Activated gamma-delta T cell treated with anti-CD3 and anti-CD28 coated beads, Interleukin-2, amount 50 U/mL, for 16 hours (primary cell): ENCODE measurements at places on chromosomes 16 and 17.

GRCh38 chr16:21301168-21301894 lies 23.2 kb upstream of the CRYM start:
- no peak for DNase-seq

DNA sequence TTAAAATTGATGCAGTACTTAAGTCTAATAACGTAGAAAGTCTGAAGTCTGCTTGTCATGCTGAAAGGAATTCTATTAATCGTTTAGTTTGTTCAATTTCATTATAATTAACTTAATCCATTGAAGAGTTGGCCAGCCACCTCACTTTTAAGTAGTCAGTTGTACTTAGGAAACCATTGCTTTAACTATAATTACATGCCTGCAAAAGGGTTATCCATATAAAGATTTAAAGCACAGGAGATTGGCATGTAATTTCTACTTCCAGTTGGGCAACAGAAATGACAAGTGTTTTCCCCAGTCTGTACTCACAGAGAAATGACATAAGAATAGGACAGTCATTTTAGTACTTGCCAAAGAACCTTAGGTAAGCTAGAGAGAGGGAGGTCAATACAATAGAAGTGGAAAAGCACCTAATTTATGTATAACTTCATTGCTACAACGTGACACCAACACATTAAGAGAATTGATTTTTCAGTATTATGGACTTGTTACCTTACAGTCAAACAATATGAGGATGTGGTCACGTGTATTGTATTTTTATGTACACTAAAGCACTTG lies 3.7 kb upstream of the USP32 start:
- no peak for DNase-seq

DNA sequence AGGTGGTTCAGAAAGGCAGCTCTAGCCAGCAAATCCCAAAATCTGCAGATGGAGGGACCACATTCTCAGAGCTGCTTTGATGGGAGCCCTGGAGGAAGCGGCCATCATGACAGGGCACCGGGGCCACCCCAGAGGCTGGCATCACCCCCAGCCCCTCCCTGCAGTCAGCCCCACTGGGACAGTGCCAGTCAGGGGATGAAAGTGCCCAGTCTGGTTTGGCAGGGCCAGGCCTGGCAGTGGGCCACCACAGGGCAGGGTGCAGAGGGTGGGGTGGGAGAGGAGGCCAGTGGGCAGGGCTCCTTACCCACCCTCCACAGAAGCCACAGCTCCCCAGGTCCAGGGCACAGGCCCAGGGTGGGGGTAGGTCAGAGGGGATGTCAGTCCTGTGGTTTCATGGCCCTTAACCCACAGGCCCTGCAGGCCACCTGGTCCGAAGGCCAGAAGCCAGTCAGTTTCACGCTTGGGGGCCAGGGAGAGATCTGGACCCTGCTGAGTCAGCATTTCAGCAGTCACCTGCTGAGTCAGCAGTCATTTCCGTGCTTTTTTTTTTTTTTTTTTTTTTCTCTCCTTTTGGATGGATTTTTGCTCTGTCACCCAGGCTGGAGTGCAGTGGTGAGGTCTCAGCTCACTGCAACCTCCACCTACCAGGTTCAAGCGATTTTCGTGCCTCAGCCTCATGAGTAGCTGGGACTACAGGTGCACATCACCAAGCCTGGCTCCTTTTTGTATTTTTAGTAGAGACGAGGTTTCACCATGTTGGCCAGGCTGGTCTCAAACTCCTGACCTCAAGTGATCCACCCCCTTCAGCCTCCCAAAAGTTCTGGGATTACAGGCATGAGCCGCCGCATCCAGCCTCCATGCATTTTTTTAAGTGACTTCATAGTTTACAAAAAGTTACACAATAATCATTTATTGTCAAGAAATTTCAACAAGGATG lies 10.4 kb downstream of the SLC25A10 start:
- DNase-seq: no peak

DNA sequence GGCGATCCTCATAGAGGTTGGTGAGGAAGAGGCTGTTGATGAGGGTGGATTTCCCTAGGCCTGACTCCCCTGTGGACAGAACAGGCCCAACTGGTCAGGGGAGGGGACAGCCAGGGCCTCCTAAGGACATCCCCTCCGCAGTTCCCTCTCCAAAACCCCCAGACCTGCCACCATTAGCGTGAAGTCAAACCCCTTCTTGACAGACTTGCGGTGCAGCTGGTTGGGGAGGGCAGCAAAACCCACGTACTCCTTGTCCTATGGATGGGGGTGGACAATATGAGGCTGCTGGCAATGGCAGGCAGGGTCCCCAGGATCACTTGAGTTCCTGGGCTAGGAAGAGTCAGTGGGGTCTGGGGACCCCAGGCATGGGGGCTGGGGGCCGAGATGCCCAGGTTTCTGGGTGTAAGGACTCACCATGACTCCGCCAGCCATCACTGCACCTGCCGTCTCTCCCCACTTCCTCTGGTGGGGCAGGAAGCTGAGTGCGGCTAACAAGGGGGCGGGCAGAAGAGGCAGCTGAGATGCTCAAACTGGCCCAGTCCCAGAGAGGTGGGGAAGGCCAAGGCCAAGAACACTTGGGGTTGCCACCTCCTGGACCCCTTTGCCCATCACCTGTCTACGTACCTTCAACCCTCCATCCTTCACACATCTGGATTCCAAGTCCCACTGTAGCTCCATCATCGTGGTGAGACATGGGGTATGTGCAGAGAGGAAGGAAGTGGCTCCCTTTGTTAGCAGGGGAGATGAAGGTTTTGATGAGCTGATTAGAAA lies at the start of gene SEPTIN1:
TSS of gene SEPTIN1 (minus strand) at position 451 of the 771 bp plus-strand sequence. CDS start at position 432, 19 bp downstream.
- peak; percentile 67 for DNase-seq

GRCh38 chr17:57284984-57285646 lies 28.8 kb downstream of the MSI2 start:
- DNase-seq: no peak

- no peak for DNase-seq
Observed at GRCh38 chr17:6941989-6942388, 53.9 kb upstream of the ALOX12 start.

DNA sequence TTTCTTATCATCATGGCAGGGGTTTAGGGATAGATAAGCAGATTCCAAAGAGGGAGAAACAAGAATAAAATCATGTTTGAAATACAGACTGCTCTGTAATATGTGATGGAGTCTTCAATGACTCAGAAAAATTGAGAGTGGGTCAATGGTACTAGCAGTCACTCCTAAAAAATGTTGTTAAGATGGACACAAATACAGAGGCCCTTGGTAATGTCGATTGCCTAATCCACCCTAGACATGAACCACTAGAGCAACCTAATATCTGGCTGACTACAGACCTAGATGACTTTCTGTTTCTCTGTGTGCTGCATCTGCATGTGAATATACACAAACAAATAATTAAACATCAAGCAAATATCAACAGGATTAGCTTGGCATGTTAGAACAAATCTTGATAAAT lies 135.8 kb downstream of the CDH8 start:
- DNase-seq: no peak

DNA sequence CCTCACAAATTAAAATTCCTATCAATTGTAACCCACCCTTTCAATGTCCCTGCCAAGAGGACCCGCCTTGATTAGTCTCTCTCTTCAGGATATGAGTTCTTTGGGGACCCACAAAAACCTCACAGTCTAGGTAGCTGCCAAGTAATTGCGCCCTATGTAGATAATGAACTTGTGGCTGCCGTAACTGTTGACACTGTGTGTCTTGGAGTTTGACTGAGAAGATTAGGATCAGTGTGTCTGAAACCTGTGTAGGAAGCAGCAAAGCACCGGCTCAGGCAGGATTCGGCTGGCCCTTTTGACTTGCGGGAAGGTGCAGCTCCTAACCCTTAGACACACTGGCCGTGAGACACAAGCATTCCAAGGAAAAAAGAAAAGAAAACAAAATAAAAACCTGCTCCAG lies 17.8 kb upstream of the SLC6A4 start:
- DNase-seq: no peak

DNA sequence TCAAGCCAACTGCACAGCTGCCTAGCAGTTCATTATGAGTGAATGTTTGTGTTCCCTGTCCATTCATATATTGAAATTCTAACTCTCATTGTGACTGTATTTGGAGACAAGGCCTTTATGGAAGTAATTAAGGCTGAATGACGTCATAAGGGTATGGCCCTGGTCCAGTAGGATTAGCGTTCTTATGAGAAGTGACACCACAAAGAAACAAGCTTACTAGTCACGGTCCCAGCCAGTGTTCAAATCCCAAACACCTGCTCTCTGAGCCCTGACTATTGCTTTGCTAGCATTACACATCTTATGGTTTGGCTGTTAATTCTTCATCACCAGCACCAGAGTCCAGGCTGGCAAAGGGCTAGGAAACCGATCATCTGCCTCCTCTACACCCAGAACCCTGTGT lies 2.2 kb downstream of the ZNF668 start:
- no peak for DNase-seq

GRCh38 chr17:8162233-8162996 lies at the start of gene VAMP2:
Gene VAMP2 (minus strand): TSS chr17:8162948. CDS start chr17:8162879, 69 bp downstream.
- peak; percentile 72 for DNase-seq

DNA sequence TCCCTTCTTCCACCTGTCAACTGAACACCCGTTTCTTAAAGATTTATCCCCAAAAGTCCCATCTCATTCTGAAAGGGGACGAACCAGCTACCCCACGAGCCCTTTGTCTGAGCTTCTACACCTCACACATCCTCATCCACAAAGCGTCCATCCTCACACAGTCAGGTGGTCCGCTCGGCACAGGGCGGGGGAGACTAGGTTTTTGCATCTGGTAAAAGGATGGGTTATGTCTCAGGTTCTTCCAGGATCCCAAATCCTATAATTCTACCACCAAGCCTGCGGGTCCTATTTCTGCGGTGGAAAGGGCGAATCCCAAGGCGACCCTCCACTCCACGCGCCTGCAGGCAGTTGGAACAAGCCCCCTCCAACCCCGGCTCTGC lies 458 bp downstream of the GFOD2 start:
- DNase-seq: no peak

DNA sequence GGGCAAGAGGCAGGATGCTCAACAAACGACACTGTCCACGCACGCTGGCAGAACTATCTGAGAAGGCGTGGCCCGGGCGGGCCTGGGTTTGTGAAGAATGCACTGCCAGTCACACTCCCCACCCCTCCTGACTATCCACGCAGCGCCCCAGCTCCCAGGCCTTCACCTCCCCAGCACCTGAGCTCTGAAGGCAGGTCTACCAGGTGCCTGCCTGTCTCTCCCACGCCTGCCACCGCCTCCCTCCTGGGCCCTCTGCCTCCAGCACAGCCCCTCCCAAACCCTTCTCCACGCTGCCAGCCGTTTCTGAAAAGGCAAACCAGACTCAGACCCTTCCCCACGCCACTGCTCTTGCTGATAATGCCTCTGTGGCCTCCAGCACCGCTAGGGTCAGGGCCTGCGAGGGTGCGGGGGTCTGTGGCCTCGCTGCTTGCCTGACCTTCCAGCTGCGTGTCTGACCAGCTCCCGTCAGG lies 11.6 kb downstream of the MYBBP1A start:
- no peak for DNase-seq

DNA sequence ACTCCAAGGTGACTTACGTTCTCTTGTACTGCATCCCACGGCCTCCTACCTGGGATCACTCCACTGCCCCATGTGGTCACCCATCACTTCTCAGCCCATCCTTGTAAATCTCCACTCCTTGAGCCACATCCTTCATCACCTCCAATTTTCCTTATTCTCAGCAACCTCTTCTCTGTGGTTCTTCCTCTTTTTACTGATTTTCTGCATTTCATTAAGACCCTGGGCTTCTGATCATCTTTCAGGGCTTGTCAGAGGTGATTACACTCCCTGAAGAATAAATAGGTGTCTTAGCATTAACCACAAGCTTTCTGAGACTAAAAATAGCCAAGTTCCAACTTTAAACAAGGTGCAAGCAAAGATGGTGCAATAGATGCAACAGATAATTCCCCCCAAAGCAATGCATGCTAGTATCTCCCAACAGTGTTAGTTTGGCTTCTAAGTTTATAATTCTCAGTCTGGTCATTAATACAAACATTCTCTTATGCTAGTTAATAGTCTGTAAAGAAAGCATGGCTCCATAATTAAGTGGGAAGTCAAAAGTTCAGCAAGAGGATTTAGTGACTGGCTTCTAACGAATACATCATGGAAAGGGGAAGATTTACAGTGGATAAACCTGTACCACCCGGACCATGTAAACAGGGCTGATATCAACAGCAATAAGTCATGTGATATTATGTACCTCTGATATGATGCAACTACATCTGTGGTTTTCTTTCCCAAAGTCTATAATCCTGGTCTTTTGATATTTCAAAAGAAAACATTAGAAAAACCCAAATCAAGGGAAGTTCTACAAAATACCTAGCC lies 47.4 kb upstream of the FOXJ1 start:
- DNase-seq: no peak

DNA sequence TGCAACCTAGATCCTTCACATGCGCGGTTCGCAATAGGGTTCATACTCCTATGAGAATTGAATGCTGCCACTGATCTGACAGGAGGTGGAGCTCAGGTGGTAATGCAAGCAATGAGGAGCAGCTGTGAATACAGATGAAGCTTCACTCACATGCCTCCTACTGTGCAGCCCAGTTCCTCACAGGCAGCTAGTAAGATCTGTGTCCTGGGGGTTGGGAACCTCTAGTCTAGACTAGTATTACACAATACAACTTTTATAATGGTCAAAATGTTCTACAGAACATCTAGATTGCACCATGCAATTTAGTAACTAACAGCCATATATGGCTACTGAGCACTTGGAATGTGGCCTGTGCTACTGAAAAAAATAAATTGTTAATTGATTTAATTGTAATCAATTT lies 26.7 kb downstream of the ABCA5 start:
- no peak for DNase-seq

DNA sequence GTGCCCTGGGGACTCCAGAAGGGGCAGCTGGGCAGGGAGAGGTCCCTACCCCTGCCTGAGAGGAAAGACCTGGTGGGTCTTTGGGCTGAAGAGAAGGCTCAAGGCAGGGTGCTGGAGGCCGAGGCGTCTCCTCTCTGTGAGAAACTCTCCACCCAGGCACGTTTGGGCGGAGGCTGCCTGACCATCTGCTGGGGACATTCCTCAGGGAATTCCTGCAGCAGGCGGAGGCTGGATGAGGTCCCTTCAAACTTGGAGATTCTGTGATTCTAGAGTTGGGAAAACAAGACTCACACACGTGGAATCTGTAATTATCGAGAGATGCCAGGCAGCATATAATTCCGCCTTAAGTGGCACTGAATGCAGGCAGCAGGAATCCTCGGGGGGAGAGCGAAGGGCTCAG lies 21.1 kb upstream of the PHF12 start:
- no peak for DNase-seq

DNA sequence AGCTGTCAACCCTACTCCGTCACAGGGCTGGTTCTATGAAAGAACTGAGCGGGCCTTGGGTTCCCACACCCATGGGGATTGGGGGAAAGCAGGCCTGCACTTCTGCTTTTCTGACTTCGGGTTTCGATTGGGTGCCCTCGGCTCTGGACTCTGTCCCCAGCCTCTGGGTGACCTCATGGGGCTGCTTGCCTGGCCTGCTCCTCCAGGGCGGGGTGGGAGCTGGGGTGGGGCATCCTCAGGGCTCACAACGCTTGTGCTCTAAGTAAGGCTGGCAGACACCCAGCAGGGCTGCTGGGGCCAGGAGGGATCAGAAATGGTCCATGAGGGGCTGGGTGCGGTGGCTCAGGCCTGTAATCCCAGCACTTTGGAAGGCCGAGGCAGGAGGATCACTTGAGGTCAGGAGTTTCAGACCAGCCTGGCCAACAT lies 19.2 kb downstream of the ARHGAP27 start:
- no peak for DNase-seq
